ENCODE measurements at places on chromosomes 12 and 14.

DNA sequence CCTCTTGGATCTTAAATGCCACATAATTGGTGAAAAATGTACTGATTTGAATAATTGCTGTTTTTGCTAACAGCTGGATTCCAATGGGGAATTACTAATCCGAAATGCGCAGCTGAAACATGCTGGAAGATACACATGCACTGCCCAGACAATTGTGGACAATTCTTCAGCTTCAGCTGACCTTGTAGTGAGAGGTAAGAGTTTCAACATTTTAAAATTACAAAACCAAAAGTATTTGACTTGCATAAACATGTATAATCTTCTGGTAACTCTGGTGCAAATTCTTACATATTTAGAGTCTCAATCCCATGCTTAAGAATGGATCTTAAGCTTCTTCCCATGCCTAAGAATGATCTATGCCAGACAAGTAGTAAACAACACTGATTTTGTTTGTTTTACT lies 229.1 kb upstream of the PDZRN4 start:
- no peak for ATAC-seq

DNA sequence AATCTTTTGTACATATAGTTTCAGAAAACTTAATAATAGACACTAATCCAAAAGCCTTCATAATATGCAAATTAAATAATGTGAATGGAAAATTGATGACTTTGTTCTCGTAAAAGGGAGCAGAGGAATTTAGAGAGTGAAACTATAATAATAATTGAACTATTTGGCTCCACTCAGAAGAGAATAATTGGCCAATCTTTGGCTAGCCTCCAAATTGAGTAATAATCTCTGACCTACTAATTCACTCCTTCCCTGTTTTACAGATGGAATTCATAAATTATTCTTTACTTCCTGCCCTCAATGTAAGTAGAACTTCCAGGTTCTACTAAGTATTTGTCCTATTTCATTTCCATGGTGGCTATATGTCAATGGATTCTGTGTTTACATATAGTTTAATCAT lies 15.8 kb downstream of the TRIM9 start:
- no peak for ATAC-seq

GRCh38 chr12:12228402-12228801 lies 38.4 kb downstream of the LRP6 start:
- ATAC-seq, result no peak

- no peak for ATAC-seq
These were observed 85.0 kb downstream of the KICS2 start for GRCh38 chr12:64137117-64137516.

- ATAC-seq, result no peak
These were observed 107.7 kb upstream of the CAND1 start for GRCh38 chr12:67161322-67161918.
